Activated T-cell treated with anti-CD3 and anti-CD28 coated beads, Interleukin-2, amount 50 U/mL, for 4 hours (primary cell): ENCODE measurements at places on chromosomes 3 and 15. TPM values are rescaled to one million over a fixed set of nuclear protein-coding genes. Genes with fewer than 3 reads are reported as not detected.

GRCh38 chr3:88038566-88038965, 20.2 kb downstream of the CGGBP1 start:
- no peak for DNase-seq

GRCh38 chr15:76058714-76059319, 968 bp upstream of the TMEM266 start:
- DNase-seq, result no peak

DNA sequence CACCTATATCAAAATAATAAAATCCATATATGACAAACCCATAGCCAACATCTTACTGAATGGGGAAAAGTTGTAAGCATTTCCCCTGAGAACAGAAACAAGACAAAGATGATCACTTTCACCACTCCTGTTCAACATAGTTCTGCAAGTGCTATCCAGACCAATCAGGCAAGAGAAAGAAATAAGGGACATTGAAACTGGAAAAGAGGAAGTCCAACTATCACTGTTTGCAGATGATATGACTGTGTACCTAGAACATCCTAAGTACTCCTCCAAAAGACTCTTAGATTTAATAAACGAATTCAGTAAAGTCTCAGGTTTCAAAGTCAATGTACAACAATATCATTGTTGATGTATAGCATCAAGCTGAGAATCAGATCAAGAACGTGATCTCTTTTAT, 35.6 kb upstream of the FGF7 start:
- no peak for DNase-seq

SYNPR gene
- total RNA-seq, result not detected

GHSR gene
- not detected for total RNA-seq

SLC12A1 gene
- not detected for total RNA-seq
